Right atrium auricular region (tissue), 2 donors: ENCODE measurements at places on chromosomes 2 and 18. TPM values are rescaled to one million over a fixed set of nuclear protein-coding genes. Genes with fewer than 3 reads are reported as not detected.

WNT10A gene
- total RNA-seq: 1.2 TPM

DSC3 gene
- 3.1 TPM for total RNA-seq

CGREF1 gene
- total RNA-seq: 4.5 TPM

CD226 gene
- total RNA-seq: 1.3 TPM

COL4A3 gene
- 2.7 TPM for total RNA-seq

DNA sequence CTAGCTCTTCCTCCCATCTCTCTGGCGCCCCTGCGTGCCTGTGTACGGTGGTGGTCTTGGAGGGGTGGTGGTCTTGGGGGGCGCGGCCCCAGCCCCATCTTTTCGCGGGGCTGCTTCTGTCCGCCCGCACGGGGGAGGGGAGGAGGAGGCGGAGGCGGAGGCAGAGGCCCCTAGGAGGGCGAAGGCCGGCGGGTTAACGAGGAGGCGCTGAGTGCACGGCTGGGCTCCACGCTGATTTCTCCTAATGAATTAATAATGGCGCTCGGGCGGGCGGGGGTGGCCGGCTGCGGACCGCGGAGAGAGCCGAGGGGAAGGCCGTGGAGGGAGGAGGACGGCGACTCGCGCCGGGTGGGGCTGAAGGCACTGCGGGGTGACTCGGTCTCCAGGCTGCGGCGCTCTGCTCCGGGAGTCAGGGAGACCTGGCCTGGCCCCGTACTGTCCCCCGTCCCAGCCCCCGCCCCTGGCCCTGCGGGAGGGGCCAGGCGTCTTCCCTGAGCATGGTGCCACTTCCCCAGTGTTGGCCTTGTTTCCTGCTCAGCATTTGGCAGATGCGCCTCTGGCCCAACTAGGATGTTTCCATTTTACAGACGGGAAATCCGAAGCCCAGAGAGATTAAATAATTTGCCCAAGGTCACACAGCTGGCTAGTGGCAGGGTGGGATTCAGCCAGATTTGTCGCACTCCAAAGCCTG, 6.0 kb downstream of the GAREM2 start:
- peaks cover 6% of the 10 kb centered on the region for H3K27me3 ChIP-seq
- no peaks in the 10 kb centered on the region for H3K36me3 ChIP-seq
- DNase-seq: no peak
- H3K4me3 ChIP-seq: peak overlapping the region; percentile 39
- H3K4me1 ChIP-seq: peaks cover 19% of the 10 kb centered on the region

DNA sequence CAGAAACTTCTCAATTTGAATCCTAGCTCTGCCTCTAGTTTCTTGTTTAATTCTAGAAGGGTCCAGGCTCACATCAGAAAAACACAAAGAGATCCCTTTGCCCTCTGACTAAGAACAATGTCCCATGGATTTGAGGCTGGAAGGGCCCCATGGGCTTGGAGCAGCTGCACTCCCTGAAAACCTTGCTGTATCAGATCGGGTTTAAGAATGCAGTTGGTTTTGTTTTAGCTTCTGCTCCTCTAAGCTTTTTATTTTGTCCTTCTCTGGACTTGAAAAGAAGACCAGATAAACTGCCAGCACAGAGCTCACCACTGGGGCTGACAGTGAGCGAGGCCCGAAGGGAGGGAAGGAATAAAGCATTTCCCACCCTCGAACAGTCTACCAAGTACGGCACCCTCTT, 69.2 kb upstream of the WIPF1 start:
- peaks cover 46% of the 10 kb centered on the region for H3K4me1 ChIP-seq
- no peaks in the 10 kb centered on the region for H3K36me3 ChIP-seq
- H3K27ac ChIP-seq: peak overlapping the region; percentile 1
- H3K27me3 ChIP-seq: no peaks in the 10 kb centered on the region
- DNase-seq: no peak

DNA sequence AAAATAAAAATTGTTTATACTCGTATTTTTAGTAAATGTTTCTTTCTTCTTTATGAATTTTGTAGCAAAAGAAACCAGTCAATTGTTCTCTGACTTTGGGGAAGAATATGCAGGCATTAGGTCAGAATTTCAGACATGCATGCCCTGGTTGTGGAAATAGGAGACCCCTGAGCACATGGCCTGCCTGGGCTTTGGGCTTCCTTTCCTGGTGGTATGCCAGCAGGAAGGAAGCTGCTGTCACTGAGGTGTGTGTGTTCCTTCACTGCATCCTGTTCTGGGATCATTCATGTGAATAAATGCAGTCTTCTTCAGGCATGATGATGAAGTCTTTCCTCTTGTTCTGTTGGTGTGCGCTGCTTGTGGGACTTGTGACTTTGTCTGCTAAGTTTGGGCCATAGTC, 920.2 kb upstream of the VRK2 start:
- no peak overlapping the region for H3K27ac ChIP-seq
- DNase-seq: no peak
- no peaks in the 10 kb centered on the region for H3K36me3 ChIP-seq
- no peak overlapping the region for H3K4me3 ChIP-seq

- no peaks in the 10 kb centered on the region for H3K27me3 ChIP-seq
- no peaks in the 10 kb centered on the region for H3K4me1 ChIP-seq
- no peak overlapping the region for H3K27ac ChIP-seq
- no peak for DNase-seq
Measured at GRCh38 chr18:30684825-30685481, 357.6 kb downstream of the DSC3 start.

DNA sequence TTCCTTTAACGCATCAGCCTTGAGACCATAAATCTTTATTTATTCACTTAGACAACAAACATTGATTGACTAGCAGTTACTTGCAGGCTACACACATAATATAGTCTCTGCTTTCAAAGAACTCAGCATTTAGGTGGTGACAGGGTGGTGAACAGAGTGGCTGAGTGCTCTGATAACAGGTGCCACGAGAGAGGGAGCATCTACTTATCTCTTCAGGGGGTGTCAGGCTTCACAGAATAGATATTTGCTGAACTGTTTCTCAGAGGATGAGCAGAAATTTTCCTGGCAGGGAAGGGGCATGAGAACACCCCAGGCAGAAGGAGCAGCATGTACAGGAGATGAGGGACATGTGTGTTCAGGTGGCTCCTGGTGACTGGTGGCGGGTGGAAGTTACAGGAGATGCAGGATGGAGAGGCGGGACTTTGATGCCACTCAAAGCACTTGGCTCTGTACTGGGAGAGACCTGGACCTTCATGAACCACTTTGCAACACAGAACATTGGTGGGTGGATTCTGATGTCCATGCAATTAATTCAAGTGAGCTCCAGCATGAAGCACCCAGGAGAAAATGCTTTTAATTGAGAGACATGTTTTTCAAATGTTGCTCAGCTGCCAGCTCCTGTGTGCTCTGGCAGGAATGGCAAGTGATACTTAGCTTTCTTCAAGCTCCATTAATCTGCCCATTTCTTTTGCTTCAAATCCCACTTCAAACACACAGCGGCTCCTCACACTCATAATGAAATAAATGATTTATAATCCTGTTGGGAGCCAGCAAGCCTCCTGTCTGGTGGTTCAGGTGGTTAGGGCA, 248.9 kb downstream of the MYCN start:
- no peaks in the 10 kb centered on the region for H3K36me3 ChIP-seq
- no peak overlapping the region for H3K4me3 ChIP-seq
- no peaks in the 10 kb centered on the region for H3K27me3 ChIP-seq
- no peak overlapping the region for H3K27ac ChIP-seq

DNA sequence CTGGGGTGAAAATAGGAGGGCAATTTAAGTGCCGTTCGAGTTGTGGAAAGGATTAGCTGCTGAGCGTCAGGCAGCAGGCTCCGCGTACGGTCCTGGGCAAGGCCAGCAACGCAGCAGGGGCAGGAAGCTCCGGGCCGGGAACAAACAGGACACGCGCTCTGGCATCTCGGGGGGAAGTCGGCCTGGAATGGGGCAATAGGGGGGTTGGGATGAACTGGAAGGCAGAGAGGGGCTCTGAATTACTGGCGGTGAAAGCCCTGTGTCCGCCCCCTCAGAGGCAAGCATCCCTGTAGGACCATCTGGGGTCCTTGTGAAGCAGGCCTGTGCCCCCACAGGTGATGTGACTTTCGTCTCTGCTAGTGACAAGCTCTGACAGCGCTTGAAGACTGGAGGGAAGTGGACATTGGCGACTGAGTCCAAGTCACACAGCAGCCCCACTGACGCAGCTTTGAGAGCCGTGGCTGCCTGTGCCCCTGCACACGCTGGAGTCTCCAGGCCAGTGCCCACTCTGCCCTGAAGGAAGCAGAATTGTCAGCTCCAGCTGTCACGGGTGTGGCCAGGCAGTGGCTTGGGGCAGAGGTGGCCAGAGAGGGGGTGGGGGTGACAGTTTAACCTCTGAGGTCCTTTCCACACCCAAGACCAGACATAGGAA, 22.3 kb downstream of the GPR35 start:
- H3K27me3 ChIP-seq: no peaks in the 10 kb centered on the region
- H3K4me3 ChIP-seq: no peak overlapping the region
- no peaks in the 10 kb centered on the region for H3K4me1 ChIP-seq
- H3K36me3 ChIP-seq: no peaks in the 10 kb centered on the region
- DNase-seq: peak; percentile 36

GRCh38 chr2:74286725-74287124, 56.5 kb downstream of the SLC4A5 start:
- no peak overlapping the region for H3K27ac ChIP-seq
- H3K27me3 ChIP-seq: no peaks in the 10 kb centered on the region
- no peaks in the 10 kb centered on the region for H3K36me3 ChIP-seq
- DNase-seq: no peak

DNA sequence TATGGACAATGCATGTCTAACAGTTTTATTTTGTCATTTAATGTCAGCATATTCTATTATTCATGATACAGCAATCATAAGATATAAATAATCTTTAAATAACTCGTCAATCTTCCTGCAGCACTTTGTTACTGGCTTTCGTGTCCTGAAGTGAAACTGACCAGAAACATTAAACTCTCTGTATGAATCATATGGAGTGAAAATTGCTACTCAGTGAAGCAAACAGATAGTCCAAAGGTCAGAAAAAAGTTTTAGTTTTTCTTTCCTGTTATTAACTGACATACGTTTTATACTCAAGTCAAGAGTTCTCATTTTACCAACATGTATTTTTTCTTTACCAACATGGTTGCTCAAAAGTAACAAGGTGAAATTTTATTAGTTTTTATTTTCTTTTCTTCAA, 106.8 kb upstream of the GALNT5 start:
- H3K27me3 ChIP-seq: no peaks in the 10 kb centered on the region
- H3K36me3 ChIP-seq: no peaks in the 10 kb centered on the region
- no peak overlapping the region for H3K27ac ChIP-seq
- H3K4me3 ChIP-seq: no peak overlapping the region
- H3K4me1 ChIP-seq: no peaks in the 10 kb centered on the region
- no peak for DNase-seq

- no peaks in the 10 kb centered on the region for H3K4me1 ChIP-seq
- DNase-seq: peak; percentile 13
- H3K4me3 ChIP-seq: no peak overlapping the region
- no peaks in the 10 kb centered on the region for H3K27me3 ChIP-seq
- H3K27ac ChIP-seq: peak overlapping the region; percentile 39
Measured at GRCh38 chr2:236261452-236261851, 2.8 kb downstream of the ASB18 start.

DNA sequence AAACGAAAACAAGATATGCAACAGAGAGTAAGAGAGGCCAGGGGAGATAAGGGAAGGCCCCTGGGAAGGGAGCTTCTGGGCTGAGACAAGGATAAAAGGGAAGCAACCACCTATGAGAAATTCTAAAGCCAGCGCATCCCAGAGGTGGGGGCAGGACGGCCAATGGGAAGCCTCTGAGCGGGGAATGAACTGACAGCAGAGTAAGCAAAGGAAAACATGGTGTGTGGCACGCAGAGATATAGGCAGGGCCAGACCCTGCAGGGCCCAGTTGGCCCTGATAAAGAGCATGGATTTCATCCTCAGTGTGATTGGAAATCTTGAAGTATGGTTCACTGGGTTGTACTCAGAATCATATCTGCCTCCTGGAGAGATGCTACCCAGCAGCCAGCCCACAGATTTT, 78.7 kb downstream of the IRS1 start:
- H3K27me3 ChIP-seq: no peaks in the 10 kb centered on the region
- no peak overlapping the region for H3K27ac ChIP-seq
- no peak overlapping the region for H3K4me3 ChIP-seq
- H3K4me1 ChIP-seq: no peaks in the 10 kb centered on the region
- no peak for DNase-seq
- H3K36me3 ChIP-seq: no peaks in the 10 kb centered on the region

- no peaks in the 10 kb centered on the region for H3K27me3 ChIP-seq
- H3K27ac ChIP-seq: peak overlapping the region; percentile 20
- DNase-seq: no peak
- H3K36me3 ChIP-seq: no peaks in the 10 kb centered on the region
- H3K4me3 ChIP-seq: no peak overlapping the region
Measured at GRCh38 chr18:394987-395362, 105.5 kb downstream of the COLEC12 start.

- DNase-seq: no peak
- H3K27ac ChIP-seq: no peak overlapping the region
- H3K4me1 ChIP-seq: no peaks in the 10 kb centered on the region
- H3K36me3 ChIP-seq: no peaks in the 10 kb centered on the region
- H3K4me3 ChIP-seq: no peak overlapping the region
- H3K27me3 ChIP-seq: no peaks in the 10 kb centered on the region
Measured at GRCh38 chr2:127413782-127414637, 4.2 kb upstream of the PROC start.

- no peaks in the 10 kb centered on the region for H3K36me3 ChIP-seq
- no peak overlapping the region for H3K27ac ChIP-seq
- no peaks in the 10 kb centered on the region for H3K4me1 ChIP-seq
- DNase-seq: no peak
- no peaks in the 10 kb centered on the region for H3K27me3 ChIP-seq
Measured at GRCh38 chr2:82796132-82796531, 1662.9 kb downstream of the SUCLG1 start.

GRCh38 chr18:58041633-58042032, 2.4 kb upstream of the NEDD4L start:
- H3K27ac ChIP-seq: no peak overlapping the region
- H3K4me3 ChIP-seq: no peak overlapping the region

DNA sequence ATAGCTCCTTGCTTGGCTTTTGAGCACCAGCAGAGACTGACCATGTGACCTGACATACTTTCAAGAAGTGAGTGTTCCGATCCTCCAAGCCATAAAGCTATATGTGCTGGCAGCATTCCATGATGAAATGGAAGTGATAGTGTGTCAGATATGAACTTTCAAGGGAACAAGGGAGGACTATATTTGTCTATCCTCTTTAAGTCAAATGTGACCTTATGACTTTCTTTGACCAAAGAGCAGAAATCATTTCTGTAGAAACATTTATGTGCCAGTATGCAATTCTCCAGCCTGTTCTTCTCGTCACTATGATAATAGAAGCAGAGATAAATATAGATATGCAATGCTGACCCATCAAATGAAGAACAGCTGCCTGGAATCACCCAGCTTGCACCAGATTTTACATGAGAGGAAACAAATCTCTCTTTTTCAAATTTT, 14.4 kb downstream of the HYCC2 start:
- H3K4me1 ChIP-seq: peaks cover 25% of the 10 kb centered on the region
- H3K4me3 ChIP-seq: no peak overlapping the region
- peaks cover 4% of the 10 kb centered on the region for H3K36me3 ChIP-seq
- no peak overlapping the region for H3K27ac ChIP-seq

DNA sequence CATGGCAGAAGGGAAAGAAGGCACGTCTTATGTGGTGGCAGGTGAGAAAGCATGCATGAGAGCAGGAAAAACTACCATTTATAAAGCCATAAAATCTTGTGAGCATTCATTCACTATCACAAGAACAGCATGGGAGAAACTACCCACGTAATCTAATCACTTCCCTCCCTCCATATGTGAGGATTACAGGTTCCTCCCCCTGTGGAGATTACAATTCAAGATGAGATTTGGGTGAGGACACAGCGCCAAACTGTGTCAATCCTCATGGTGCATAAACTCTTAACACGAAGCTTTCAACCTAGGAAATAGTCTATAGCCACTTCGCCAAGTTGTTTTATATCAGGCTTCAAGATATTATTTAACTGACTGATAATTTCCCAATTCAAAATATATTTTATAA, 595.5 kb downstream of the FBXO15 start:
- no peaks in the 10 kb centered on the region for H3K27me3 ChIP-seq
- no peak for DNase-seq
- H3K4me1 ChIP-seq: no peaks in the 10 kb centered on the region
- no peak overlapping the region for H3K4me3 ChIP-seq
